ENCODE measurements at places on chromosomes 1 and 21.

GRCh38 chr1:195946500-195946899 lies 661.7 kb downstream of the KCNT2 start:
- no peak for DNase-seq

DNA sequence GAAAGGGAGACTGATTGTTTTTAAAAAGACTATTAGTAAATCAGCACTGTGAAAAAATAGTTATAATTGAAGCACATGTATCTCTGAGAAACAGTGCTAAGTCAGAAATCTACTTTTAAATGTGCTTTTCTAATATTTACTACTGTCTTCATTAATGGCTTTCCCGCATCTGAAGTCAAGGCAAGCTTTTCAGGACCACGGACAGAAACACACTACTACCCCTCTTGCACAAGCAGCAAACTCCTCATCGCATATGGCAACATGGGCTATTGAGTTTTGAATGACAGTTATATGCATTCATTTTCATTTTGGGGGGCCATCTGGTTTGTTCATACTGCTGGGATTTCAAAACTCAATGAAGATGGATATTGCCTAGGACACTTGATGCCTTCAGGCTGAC lies 433.4 kb upstream of the CAMK1G start:
- DNase-seq = no peak

DNA sequence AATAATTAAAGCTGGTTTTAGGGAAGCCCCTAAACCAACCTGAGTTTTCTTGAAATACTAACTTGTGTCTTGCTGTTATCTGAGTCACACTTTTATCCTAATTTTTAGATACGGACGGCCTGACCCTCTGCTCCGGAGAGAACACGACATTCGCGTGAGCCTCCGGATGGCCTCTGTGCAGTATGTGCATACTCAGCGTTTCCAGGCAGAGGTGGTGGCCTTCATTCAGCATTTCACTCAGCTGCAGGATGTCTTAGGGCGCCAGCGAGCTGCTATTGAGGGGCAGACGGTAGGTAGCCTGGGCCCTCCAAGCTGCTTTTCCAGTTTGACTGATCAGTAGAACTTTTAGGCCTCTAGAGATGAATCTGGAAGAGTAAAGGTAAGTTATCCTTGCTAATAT lies 63.6 kb downstream of the VPS13D start:
- no peak for DNase-seq

- no peak for DNase-seq
Observed at GRCh38 chr1:196598942-196599748, 9.1 kb downstream of the KCNT2 start.

DNA sequence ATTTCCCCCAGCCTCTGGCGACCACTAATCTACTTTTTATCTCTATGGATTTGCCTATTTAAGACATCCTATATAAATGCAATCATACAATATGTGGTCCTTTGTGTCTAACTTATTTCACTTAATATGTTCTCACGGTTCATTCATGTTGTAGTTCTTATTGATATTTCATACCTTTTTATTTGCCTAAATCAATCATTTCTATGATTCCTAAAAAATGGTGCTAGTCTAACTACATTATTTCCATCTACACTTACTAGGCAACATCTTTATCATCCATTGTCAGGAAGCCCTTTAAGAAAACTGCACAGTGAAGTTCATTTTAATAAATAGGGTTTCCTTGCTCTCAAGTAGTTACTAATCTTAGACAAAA lies 380 bp upstream of the FBXO28 start:
- DNase-seq = no peak

- DNase-seq = no peak
Observed at GRCh38 chr1:67524143-67525052, 94.2 kb upstream of the SERBP1 start.

DNA sequence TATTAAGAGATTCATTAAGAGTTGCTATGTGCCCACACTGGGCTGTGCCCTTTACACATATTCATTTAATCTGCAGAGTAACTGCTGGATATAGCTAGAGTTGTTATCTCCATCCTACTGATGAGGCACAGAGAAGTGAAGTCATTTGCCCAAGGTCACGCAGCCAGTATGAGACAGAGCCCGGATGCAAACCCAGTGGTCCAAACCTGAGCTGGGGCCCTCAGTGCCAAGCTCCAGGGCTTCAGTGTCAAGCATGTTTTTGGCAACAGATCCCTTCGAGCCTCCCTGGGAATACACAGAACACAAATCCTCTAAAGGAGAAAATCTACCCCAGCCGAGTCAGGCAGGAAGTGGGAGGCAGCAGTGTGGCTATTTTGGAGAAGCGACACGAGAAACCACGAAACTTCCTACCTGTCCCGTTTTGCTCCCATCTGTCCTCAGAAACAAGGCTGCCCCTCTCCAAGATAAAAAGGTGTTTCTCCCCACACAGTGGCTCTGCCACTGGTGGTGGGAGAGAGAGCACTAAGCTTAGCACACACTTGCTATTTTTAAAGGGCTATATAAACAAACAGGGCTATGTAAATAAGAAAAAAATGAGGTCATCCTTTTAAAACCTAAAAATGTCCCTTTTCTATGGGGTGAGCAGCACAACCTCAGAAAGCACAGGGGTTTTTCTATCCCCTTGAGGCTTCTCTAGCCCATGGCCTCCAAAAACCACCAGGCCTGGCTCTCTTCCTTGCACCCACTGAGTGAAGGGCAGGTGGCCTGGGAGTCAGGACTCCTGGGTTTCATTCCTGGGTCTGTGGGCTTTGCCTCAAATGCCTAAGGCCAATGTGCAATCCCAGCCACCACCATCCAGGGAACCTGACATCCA lies 138.6 kb upstream of the EDN2 start:
- DNase-seq = no peak

- DNase-seq = no peak
Observed at GRCh38 chr1:43376723-43377235, 9.0 kb upstream of the ELOVL1 start.

- no peak for DNase-seq
Observed at GRCh38 chr1:203871114-203871880, 9.9 kb downstream of the SNRPE start.

- no peak for DNase-seq
Observed at GRCh38 chr1:106944721-106945120, 111.8 kb upstream of the PRMT6 start.

GRCh38 chr1:172928412-172928811 lies 122.3 kb downstream of the TNFSF18 start:
- DNase-seq = no peak

DNA sequence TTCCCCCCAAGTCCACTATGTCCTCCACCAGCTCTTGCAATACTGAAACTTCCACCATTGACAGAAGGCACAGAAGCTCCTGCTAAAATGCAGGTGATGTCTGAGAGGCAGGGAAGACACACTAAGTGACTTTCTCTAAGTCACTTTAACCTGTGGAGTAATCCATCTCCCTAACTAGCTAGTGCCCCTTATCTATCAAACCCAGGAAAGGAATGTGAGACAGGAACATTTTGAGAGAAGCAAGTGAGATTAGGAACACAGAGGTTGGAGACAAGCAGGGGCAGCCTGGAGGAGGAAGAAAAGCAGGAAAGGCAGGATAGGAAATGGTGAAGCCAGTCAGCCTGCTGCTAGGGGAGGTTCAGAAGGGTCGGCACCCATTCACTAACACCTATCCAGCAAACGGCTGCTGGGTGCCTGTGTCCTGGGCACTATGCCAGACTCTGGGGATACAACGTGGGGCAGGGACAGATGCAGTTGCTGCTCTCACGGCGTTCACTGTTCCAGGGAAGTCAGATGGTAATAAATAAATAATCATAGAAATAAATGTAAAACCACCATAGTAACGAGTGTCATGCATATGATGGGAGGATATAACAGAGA lies 7.0 kb downstream of the GPA33 start:
- no peak for DNase-seq

GRCh38 chr1:34520111-34520510 lies 234.7 kb upstream of the GJB5 start:
- DNase-seq = no peak

GRCh38 chr1:2786329-2787162 lies 14.9 kb downstream of the TTC34 start:
- no peak for DNase-seq

GRCh38 chr1:118827636-118828035 lies 160.5 kb downstream of the TBX15 start:
- no peak for DNase-seq

GRCh38 chr1:229371624-229372023 lies 28.8 kb upstream of the CCSAP start:
- DNase-seq = no peak

DNA sequence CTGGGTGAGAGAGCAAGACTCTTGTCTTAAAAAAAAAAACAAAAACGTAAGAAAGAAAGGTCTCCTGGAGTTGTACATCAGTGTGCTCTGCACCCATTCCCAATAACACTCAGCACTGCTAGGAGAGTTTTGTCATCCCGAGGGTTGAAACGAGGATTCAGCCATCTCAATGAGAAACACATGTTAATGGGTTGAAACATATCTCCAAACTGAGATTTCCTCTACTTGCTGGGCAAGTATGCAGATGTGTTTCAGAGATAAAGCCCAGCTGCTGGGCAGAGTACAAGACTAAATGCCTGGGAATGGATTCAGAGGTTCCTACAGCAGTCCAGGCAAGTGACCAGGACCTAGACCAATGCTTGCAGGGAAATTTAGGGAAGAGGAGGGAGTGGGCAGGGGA lies 2.6 kb upstream of the MFN2 start:
- DNase-seq = no peak

DNA sequence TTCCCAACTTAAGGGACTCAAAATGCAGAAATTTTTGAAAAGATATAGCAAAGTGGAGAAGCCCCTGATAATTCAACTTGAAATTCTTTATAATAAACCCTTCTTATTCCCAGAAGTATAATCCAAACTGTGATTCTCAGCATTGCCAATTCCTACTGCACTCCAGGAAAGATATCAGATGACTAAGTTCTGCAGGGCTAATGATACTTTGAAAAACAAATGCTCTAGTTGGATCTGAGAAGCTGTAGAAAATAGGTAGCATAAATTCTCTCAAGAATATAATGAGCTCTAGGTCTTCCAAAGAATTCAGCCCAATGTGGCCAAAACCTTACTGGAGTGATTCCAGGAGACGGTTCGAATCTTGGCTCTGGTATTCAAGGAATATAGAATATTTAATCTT lies 294.0 kb upstream of the PTBP2 start:
- DNase-seq = no peak

- no peak for DNase-seq
Observed at GRCh38 chr1:26225033-26225831, 8.8 kb upstream of the CEP85 start.

DNA sequence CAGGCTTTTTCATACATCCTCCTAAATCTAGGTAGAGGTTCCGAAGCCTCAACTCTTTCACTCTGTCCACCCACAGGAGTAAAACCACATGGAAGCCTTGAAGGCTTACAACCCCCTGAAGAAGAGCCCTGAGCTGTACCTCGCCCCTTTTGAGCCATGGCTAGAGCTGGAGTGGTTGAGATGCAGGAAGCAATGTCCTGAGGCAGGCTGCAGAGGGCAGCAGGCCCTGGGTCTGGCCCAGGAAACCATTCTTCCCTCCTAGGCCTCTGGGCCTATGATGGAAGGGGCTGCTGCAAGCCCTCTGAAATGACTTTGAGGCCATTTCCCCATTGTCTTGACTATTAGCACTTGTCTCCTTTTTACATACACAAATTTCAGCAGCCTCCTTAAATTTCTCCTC lies 1503.0 kb downstream of the KCNT2 start:
- no peak for DNase-seq

GRCh38 chr1:181669246-181669645 lies 185.9 kb downstream of the CACNA1E start:
- DNase-seq = no peak

- DNase-seq = peak; percentile 16
Observed at GRCh38 chr21:41966041-41966833, 12.4 kb upstream of the C2CD2 start.

DNA sequence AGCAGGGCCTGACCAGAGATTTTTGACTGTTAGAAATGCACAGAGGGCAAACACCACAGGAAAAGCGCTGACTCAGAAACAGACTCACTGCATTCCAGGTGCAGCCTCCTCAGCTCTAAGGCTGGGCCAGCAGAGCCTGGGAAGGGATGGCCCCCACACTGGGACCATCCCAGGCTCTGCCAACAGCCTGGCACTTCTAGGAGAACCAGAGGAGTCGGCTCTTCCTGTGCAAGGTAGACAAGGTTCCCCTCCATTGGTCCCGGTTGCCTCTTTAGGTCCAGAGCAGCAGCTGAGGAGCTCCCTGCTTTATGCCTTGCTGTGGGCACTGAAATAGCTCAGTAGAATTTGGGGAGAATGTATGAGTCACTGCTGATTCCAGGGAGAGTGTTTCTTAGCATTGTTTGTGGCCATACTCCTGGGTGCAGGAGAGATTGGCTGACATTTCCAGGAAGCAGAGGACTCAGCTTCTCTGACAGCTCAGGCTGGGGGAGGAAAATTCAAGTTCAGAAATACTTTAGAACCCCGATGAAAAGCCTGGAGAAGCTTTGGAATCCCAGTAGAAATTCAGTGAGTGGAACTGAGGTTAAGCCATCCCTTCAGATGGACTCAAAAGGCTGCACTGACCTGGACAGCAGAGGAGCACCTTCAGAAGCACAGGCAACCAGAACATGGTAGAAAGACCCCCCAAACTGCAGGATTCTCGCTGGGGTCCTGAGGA lies 19.7 kb downstream of the PRAMEF1 start:
- no peak for DNase-seq

GRCh38 chr21:31671931-31672330 lies 12.4 kb downstream of the SOD1 start:
- DNase-seq = no peak

- DNase-seq = no peak
Observed at GRCh38 chr1:15678578-15678977, 5.5 kb upstream of the PLEKHM2 start.

GRCh38 chr1:30635391-30635975 lies 87.9 kb downstream of the MATN1 start:
- DNase-seq = no peak

DNA sequence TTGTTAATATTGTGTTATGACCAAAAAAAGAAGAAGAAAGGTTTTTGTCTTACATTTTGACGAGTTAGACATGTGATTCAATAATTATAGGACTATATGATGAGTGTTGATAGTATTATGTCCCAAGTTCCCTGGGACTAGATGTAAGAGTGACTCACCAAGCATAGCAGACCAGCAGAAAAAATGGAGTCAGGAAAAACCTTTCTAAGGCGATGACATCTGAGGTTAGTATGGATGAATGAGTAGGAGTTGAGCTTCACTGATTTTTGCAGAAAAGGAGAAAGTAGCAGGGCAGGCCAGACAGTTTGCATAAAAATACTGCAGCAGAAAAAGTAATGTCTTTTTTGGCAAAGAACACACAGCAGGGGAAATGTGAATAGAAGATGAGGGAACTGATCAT lies 1041.3 kb upstream of the ADGRL4 start:
- DNase-seq = no peak

- DNase-seq = no peak
Observed at GRCh38 chr21:45258466-45258865, 29.2 kb downstream of the POFUT2 start.
